NCI-H524 treated with DMSO at 0.1 percent for 48 hours (cell line): ENCODE measurements at places on chromosomes 2 and 18.

- DNase-seq = no peak
Observed at GRCh38 chr2:130372833-130373807, 17.3 kb downstream of the PTPN18 start.

GRCh38 chr2:68472796-68473414, 5.5 kb downstream of the APLF start:
- DNase-seq = no peak

- DNase-seq = no peak
Observed at GRCh38 chr2:2839393-2839781, 508.3 kb upstream of the MYT1L start.

- no peak for DNase-seq
Observed at GRCh38 chr2:213266421-213266820, 17.8 kb upstream of the SPAG16 start.

- DNase-seq = no peak
Observed at GRCh38 chr2:136133586-136133985, 15.6 kb upstream of the CXCR4 start.

DNA sequence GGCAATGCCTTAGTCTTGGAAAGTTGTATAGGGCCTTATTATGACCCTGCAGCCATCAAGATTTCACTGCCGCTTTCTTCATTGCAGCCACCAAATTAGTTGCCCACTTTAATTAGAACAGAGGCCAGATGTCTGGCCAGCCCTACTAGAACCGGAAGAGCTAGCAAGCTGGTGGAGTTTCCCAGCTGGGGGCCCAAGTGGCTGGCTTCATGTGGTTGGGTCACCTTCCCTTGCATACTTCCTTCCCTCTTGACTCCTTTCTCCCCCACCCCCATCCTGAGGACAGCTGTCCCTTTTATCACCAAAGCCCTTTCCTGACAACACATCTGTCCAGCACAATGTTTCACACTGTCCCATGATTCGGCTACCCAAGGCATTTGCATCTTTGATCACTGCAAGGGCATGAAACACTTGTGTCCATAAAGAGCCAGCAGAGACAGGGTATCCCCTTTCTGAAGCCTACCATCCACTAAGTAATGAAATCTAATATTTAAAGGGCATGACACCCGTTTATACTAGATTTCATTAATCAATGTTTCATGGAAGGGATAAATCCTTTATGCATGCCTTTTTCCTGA, 187.2 kb downstream of the BCL11A start:
- DNase-seq = peak; percentile 21

DNA sequence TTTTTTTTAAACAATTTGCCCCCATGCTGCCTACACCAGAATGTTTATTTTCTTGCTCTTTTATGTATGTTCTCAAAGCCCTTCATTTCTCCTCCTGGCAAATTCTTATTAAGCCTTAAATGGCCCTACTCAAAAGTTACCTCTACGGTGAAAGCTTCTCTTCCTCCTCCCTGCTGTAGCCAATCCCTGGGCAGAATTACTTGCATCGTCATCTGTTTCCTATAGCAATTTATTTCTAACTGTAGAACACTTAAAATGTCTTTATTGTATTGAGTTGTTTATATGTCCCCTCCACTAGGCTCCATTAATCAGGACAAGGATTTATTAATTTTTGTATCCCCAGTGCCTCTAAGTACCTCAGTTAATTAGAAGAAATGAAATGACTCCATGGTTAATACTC, 2.5 kb upstream of the RAD51AP2 start:
- DNase-seq = no peak

GRCh38 chr2:12617853-12618252, 98.9 kb upstream of the TRIB2 start:
- no peak for DNase-seq

GRCh38 chr2:54958717-54959371, 91.4 kb downstream of the RTN4 start:
- DNase-seq = no peak

- DNase-seq = peak; percentile 55
Observed at GRCh38 chr18:59070181-59070912, 69.3 kb upstream of the SEC11C start.

DNA sequence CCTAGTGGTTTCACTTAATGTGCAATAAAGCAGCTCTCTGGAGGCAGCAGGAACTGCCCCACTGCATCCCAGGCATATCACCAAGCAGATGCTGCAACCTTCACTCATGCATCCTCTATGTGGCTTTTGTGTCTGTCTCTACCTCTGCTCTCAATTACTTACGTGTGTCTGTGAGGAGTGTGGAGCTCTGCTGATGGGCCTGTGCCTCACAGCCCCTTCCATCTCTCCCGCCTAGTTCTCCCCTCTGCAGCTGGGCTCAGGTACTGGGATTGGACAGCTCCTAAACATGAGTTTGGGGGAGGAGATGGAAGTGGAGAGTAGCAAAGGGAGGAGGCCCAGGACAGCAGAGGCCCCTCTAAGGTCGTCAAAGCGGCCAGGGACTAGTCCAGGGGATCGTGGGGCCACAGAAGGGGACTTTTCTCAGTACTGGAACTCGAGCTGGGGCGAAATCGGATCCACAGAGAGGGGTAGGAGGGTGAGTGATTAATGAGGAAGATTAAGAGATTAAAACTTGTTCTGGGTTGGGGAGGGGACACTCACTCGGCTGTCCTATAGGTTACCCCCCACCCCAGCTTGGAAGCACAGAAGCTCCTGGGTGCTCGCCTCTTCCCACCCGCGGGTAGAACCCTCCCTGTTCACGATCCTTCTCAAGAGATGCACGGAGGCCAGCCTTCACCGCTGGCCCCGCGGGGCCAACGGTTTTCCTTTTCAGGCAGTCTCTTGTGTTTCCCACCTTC, 2.1 kb upstream of the LBX2 start:
- no peak for DNase-seq

DNA sequence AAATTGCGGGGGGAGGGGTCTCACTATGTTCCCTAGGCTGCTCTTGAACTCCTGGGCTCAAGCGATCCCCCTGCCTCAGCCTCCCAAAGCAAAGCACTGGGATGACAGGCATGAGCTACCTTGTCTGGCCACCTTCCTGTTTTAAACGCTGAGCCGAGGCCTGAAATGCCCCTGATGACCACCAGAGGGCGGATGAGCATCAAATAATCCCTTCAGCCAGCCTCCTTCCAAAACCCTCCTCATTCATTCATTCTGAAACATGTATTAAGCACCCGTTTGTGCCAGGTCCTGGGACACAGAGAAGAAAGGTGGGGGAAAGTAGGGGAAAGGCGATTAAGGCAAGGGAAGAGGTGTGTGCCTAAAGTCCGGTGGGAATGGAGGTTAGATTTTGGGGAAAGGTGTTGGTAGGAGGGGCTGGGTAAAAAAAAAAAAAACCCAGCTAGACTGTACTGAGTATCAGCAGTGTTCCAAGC, 30.7 kb upstream of the PTMA start:
- peak; percentile 20 for DNase-seq

DNA sequence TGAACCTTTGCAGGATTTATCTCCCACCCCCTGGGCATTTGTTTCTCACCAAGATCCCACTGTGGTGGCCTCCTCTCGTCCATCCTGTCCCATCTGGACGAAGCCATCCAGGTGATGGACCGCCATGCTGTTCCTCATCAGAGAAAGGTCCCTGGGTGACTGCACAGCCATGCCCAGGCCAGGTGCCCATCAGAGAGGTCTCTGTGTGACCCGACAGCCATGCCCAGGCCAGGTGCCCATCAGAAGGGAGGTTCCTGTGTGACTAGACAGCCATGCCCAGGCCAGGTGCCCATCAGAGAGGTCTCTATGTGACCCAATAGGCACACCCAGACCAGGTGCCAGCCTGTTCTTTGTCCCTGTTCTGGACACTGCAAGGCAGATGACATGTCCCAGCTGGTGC, 360.9 kb upstream of the SALL3 start:
- no peak for DNase-seq

GRCh38 chr2:223995569-223995968, 38.3 kb downstream of the MRPL44 start:
- no peak for DNase-seq

DNA sequence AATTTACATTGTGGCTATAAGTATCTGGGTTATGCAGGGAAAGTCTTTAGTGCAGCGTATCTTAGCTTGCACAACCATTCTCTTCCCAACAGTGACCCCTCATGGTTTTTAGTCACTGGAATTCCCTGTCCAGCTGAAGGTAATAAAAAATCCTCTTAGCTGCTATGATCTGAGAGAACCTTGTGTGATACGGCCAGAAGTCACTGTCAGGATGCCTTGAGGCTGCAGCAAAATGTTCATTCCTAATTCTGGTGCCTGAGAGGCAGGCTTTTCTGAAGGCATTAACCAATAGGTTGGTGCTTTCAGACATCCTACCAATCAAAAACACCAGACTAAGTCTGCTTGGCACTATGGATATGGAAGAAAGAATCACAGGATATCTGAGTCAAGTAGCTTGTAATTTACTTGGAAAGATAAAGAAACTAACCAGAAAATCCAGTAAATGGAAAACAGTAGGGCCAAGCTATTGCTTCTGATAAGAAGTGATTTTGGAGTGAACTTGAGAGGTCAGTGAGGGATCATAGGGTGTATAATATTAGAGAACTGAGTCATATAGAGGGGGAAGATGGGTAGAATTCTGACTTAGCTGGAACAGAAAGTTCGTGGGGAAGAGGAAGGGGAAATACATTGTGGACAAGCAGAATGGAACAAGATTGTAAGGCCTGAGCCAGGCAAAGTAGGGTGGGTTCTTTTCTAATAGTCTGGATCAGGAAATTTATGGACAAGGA, 89.0 kb upstream of the SLC14A2 start:
- no peak for DNase-seq

- DNase-seq = no peak
Observed at GRCh38 chr2:3643371-3644245, 14.4 kb upstream of the ALLC start.

DNA sequence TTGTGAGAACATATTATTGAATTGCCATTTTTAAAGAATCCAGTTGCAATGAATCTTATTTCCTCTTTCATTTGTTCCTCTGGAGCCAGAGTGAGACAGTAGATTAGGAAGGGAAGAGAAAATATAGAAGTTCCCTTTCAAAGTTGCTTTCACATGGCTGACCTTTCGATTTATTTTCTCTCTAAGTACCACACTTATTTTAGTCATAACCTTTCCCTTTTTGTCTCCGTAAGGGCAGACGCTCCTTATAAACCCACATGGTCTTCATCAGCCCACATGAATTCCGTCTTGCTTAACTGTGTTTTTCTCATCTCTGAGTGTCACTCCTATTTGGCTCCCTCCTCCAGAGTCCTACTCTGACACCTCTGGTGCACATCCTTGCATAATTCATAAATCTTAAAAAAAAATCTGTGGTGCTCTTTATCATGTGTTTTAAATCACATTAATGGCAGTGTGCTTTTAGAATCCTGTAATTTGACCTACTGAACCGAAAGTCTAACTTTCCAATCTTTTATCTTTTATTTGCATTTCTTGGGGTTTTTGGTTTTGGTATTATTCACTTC, 38.5 kb upstream of the ZNF396 start:
- no peak for DNase-seq

GRCh38 chr2:168593713-168594112, 137.6 kb downstream of the CERS6 start:
- DNase-seq = no peak

- DNase-seq = peak; percentile 24
Observed at GRCh38 chr18:23963443-23964165, 51.0 kb upstream of the TTC39C start.

- DNase-seq = no peak
Observed at GRCh38 chr2:8152392-8153257, 529.2 kb upstream of the ID2 start.

DNA sequence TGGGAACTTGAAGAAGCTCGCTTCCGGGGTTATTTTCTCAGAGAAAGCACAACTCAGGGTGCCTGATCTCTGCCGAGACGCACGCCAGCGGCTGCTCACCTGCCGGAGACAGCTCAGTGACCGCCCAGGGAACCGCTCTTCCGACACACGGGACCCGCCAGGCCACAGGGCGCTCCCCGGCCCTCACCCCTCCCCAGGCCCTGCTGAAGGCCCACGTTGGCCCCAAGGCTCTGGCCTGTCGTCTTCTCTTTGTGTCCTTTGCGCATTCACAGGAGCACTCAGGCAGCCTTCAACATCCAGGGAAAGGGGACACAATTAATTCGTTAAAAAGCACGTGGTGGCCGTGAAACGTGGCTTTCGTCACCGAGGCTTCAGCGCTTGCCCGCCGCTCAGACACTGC, 276.3 kb upstream of the SALL3 start:
- no peak for DNase-seq

DNA sequence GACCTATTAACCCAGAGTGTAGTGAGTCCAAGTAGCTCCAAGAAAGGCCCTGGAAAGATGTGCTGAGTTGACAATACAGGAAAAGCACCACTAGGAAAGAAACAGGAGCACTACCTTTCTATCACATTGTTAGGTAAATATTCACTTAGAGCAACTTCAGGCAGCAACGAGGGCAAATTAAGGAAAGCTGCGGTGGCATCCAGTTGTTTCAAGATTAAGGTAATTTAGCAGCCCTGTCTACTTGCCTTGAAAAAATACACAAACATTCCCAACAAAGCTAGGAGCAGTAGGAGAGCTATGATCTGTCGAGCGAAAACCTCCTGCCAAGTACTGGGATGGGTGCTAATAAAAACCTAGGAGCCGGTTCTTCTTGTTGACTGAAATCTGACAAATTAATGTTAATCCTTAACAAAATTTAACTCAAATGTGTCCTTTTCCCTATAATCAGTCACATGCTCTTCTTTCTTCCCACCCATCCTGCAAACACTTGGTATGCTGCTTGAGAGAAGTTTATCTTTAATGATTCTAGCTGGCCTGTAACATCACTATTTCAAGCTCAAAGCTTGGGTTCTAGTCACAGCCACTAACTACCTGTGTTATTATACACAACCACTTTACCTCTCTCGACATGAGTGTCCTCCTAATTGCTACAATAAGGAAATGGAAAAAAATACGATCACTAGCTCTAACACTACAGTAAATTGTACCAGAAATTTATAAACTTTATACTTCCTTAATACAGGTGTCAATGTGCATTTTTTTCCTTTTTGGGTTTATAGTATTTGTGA, 2.0 kb downstream of the ACAA2 start:
- no peak for DNase-seq

- no peak for DNase-seq
Observed at GRCh38 chr18:52278191-52278590, 61.8 kb upstream of the DCC start.

DNA sequence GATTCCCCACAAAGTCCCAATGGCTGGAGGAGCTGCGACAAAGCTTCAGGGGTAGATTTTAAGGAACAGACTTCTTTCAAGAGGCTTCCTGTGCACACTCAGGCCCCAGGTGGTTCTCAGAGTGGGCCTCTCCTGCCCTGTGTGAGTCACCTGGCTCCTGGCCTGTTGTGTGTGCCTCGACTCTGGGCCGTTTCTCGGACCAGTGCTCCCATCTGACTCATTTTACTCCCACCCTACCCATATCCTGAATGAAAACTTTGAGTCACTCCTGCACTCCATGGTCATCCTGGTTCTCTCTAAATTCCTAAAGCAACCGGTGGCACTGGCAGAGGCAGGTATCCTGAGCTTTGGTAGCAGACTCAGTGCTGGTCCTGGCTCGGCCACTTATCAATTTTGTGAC, 84.1 kb downstream of the CELF4 start:
- no peak for DNase-seq
